ENCODE measurements at places on chromosomes 5 and 9. TPM values are rescaled to one million over a fixed set of nuclear protein-coding genes. Genes with fewer than 3 reads are reported as not detected.

The TMEM174 gene
- not detected for total RNA-seq

The SYNPO gene
- 0.09 TPM for total RNA-seq

The AFAP1L1 gene
- total RNA-seq: 0.66 TPM

The SCGB3A2 gene
- not detected for total RNA-seq

The SPATA6L gene
- 1.9 TPM for total RNA-seq

The WDR41 gene
- 52.8 TPM for total RNA-seq

The PCDHGA6 gene
- 0.13 TPM for total RNA-seq

The HRCT1 gene
- total RNA-seq: not detected

The ALAD gene
- 21.8 TPM for total RNA-seq

The STPG3 gene
- not detected for total RNA-seq

The TGFBR1 gene
- 23.9 TPM for total RNA-seq

The EHMT1 gene
- total RNA-seq: 19.2 TPM

The MYO10 gene
- total RNA-seq: 14.8 TPM

The AK1 gene
- 25.7 TPM for total RNA-seq

The LRRC26 gene
- total RNA-seq: not detected
